ENCODE measurements at places on chromosomes 4 and X.
A peak's percentile ranks its signal among the peaks of the same experiment; 100 is the strongest.

DNA sequence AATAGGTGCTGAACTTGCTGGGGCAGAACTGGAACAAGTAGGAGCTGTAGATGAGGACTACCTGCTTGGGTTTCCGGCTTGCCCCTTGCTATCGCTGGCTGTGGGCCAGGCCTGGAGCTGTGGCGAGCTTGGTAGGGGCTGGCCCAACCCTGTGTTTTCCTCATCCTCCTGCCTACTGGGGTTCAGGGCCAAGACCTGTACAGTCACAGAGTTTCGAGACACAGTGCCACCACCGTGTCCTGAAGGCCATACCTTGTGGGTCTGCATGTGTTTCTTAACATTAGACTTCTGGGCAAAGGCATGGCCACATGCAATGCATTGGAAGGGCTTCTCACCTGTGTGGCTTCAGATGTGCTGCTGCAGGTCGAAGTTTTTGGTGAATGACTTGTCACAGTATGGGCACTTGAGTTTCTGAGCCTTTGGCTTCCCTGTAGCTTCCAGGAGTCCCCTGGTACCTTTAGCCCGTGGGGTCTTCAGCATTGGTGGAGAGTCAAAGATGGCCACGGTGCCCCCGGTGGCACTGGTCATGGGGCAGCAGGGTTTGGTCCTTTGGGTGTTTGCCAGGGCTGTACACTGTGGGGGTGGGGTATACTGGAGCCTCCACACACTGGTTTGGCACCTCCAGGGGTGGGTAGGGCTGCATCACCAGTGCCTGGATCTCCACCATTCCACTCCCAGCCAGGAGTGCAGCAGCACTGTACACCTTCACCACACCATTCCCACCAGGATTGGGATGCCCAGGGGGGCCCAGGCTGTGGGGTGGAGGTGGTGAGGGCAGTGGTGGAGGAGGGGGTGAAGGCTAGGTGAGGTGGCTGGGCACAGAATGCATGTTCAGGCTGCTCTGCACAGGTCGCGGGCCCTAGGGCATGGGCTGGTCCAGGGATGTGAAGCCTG lies 52.1 kb downstream of the CFAP299 start:
- DNase-seq = no peak

- peak; percentile 18 for DNase-seq
Observed at GRCh38 chr4:60780874-60781273, 419.3 kb upstream of the ADGRL3 start.

GRCh38 chrX:134868771-134869495 lies 121.9 kb upstream of the SMIM10 start:
- DNase-seq = peak; percentile 77

GRCh38 chr4:91471280-91471679 lies 832.5 kb upstream of the GRID2 start:
- no peak for DNase-seq

- no peak for DNase-seq
Observed at GRCh38 chrX:134981910-134982309, 8.9 kb upstream of the SMIM10 start.

GRCh38 chr4:1978226-1978625 lies 30.5 kb downstream of the NELFA start:
- no peak for DNase-seq

GRCh38 chrX:15336023-15336413 lies 695 bp upstream of the PIGA start:
- peak; percentile 39 for DNase-seq

- DNase-seq = peak; percentile 72
Observed at GRCh38 chr4:129358571-129358970, 262.6 kb downstream of the C4orf33 start.

GRCh38 chrX:115018040-115018647 lies 728 bp upstream of the IL13RA2 start:
- DNase-seq = no peak

- DNase-seq = no peak
Observed at GRCh38 chr4:157052429-157053040, 23.4 kb upstream of the GLRB start.

- DNase-seq = no peak
Observed at GRCh38 chr4:76697129-76697803, 200.7 kb downstream of the SOWAHB start.

- no peak for DNase-seq
Observed at GRCh38 chrX:86078650-86079049, 31.3 kb upstream of the CHM start.

DNA sequence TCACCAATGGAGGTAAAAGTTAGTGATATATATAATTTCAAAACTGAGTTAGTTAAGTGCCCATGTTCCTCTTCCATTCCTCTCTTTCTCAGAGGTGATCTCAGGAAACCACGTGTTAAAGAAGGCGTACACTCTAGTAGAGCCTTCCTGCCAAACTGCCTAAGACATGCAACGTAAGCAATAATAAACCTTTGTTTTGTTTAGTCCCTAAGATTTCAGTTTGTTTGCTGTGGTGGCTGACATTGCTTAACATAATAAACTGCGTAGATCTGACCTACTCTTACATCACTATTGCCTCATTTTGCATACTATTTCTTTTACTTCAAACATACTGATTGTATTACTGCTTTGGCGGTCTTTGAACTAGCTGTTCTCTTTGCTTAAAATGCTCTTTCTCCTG lies 99.2 kb downstream of the JADE1 start:
- DNase-seq = no peak

GRCh38 chrX:2892816-2893215 lies 36.3 kb downstream of the ARSD start:
- DNase-seq = no peak

- peak; percentile 6 for DNase-seq
Observed at GRCh38 chrX:31213941-31214340, 142.1 kb upstream of the FTHL17 start.

- DNase-seq = no peak
Observed at GRCh38 chrX:155169881-155170280, 46.4 kb upstream of the VBP1 start.

DNA sequence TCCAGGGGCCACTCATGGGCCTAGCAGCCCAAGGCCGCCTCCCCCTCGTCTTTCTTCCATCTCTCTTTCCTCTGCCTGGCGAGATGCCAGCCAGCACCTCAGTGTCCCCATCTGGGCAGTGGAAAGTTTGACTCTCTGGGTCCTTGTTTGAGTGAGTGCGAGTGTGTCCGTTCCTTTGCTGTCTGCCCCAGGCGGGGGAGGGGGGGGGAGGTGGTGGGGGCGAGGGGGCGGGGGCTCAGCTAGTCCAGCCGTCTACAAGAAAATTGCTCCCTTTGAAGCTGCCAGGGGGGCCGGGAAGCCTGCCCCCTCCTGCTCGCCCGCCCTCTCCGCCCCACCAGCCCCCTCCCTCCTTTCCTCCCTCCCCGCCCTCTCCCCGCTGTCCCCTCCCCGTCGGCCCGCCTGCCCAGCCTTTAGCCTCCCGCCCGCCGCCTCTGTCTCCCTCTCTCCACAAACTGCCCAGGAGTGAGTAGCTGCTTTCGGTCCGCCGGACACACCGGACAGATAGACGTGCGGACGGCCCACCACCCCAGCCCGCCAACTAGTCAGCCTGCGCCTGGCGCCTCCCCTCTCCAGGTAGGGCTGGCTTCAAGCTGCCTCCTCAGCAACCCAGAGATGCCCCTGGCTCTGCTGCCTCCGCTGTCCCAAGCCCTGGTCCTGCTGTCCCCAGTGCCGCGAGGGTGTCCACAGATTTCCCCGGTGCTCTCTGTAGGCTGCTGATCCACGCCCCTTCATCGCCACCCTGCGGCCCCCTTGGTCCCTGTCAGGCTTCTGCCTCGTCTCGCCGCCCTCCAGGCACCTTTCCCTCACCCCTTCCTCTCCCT lies at the start of gene BGN:
Gene BGN (plus strand): TSS at position 440 of the 821 bp plus-strand sequence. CDS start 9,652 bp downstream, outside the sequence.
- DNase-seq = peak; percentile 13

- DNase-seq = no peak
Observed at GRCh38 chrX:72054779-72055489, 76.8 kb downstream of the RTL5 start.

DNA sequence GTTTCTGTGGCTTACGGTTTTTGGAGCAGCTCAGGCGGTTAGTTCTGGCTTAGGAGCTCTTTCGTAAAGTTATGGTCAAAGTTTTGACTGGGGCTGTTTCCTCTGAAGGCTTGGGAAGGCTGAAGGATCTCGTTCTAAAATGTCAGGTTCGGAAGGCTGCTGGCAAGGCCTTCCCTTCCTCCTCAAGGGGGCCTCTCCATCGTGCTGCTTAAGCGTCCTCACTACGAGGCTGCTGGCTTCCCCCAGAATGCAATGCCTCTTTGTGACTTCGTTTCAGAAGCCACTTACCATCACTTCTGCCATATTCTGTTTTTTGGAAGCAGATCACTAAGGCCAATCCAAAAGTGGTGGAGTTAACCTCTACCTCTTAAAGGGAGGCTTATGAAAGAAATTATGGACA lies 1196.4 kb upstream of the TENM3 start:
- DNase-seq = no peak

GRCh38 chrX:41258871-41259270 lies 75.1 kb upstream of the DDX3X start:
- no peak for DNase-seq

GRCh38 chrX:136457303-136457917 lies 30.3 kb upstream of the BRS3 start:
- DNase-seq = no peak
